Naive B cell (primary cell): ENCODE measurements at places on chromosomes 12 and 14.

GRCh38 chr12:34188974-34189373 lies 166.7 kb downstream of the ALG10 start:
- no peak for DNase-seq

- DNase-seq: no peak
These were observed 60.2 kb downstream of the GXYLT1 start for GRCh38 chr12:42084522-42084921.

DNA sequence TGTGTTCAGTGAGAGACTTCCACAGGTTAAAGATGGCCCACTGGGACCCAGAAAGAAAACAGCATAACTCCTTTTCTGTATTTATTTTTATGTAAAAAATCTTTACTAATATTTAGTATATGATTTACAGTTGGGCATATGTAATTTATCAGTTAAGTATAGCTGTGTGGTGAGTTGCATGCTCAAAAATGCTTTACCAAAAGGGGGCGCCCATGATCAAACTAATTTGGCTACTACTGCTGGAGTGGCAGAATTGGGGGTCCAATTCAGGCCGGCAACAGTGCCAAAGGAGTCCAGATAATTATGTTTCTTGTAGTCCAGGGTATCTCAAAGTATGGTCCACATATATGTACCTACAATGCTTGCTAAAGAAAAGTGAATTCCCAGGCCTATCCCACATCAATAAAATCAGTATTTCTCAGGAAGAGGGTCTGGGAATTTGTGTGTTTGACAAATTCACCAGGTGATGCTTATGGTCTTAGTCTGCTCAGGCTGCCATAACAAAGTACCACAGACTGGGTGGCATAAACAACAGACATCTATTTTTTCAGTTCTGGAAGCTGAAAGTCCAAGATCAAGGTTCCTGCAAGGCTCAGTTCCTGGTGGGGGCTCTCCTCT lies 152.0 kb downstream of the KTN1 start:
- peak; percentile 25 for DNase-seq

DNA sequence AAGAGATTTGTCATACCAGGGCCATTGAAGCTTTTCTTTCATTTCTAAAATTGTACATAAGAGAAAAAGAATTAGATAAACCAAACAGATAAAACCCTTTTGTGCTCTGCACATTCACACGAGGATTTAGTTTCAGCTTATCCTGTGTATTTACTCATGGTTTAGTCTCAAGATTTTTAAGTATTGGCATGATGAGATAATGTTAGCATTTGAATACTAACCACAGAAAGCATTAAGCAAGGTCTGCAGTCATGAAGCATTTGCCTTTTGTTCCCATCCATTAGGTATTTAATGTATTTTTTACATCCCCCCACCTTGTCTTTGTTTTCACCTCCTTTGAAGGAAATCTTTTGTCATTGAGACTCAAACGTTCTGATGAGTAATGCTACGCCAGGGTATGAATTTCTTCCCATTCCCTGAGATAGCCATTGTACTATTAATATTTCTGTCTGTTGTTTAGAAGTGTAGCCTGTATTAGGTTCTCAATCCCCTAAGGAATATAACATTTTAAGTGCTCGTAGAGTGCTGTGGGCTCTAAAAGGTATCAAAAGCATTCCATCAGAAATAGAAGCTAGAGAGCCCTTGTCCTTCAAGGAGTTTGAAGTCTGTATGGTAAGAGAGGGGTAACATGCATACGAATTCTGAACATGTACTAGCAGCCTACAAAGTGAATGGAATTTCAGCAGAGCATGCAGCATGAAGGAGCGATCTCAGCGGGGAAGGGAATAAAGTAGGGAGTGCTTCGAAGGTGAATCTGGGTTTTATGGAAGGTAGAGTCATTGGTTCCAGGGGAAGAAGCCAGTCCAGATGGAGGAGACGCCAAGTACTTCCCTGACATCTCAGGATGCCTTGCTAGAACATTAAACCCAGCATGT lies 22.3 kb downstream of the CRADD start:
- no peak for DNase-seq

DNA sequence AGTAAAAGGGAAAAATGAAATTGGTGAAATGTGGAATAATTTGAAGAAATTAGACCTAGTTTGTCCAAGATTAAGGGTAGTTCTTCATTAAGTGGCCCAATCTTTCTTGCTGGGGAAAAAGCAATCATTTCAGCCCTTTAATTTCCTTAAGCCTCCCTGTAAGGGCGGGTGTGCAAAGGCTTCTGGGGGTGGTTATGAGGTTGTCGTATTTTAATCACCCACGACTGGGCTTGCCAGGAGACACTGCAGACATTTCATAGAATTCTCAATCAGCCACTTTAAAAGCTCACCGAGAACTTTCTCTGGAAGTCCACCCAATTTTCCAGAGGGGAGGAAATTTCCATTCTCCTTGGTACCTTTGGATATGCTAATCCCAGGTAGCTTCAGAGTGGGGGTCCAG lies 43.4 kb downstream of the DLK1 start:
- DNase-seq: no peak

GRCh38 chr12:68510397-68510796 lies 100.3 kb upstream of the RAP1B start:
- DNase-seq: no peak

DNA sequence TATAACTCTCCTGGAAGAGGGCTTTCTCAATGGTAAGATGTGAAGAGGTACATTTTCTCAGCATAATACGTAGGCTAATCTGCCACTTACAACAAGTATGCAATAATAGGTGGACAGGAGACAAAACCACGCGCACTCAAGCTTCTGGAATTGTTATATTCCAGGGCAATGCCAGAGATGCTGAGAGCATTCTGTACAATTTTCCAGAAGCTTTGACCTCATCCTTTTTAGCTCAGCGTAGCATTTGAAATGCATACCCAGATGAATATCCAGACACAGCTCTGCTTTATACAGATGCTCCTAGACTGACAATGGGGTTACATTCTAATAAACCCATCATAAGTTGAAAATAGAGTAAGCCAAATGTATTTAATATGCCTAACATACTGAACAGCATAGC lies 1492.4 kb upstream of the FLRT2 start:
- DNase-seq: no peak

- no peak for DNase-seq
These were observed 134.4 kb upstream of the GRIP1 start for GRCh38 chr12:66813137-66813892.

- DNase-seq: no peak
These were observed 182.3 kb downstream of the FUT8 start for GRCh38 chr14:65594882-65595237.

DNA sequence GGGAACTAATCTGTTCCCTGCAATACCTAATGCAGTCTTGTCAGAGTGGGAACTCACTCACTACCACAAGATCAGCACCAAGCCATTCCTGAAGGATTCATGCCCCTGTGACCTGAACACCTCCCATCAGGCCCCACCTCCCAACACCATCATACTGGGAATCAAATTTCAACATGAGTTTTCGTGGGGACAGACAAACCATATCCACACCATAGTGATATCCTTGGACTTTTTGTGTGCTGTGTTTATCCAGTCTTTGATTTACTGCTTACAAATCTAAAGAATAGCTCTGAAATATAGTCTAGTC lies 243.5 kb downstream of the FBXL14 start:
- DNase-seq: no peak

- no peak for DNase-seq
These were observed 23.9 kb downstream of the GPR19 start for GRCh38 chr12:12671850-12672660.

GRCh38 chr14:73058922-73059673 lies 764 bp downstream of the RBM25 start:
- no peak for DNase-seq

DNA sequence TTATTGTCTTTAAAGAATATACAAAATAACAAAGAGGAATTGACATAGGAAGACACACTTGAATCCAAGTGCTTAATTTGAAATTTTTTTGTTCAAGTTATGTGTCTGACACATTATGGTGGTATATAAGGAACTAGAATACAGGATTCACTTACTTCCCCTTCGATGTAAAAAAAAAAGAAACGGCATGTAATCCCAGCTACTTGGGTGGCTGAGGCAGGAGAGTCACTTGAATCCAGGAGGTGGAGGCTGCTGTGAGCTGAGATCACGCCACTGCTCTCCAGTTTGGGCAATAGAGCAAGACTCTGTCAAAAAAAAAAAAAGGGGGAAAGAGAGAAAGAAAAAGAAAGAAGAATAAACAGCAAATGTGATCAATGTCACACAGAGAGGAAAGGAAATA lies 8.9 kb downstream of the CLEC12A start:
- no peak for DNase-seq

DNA sequence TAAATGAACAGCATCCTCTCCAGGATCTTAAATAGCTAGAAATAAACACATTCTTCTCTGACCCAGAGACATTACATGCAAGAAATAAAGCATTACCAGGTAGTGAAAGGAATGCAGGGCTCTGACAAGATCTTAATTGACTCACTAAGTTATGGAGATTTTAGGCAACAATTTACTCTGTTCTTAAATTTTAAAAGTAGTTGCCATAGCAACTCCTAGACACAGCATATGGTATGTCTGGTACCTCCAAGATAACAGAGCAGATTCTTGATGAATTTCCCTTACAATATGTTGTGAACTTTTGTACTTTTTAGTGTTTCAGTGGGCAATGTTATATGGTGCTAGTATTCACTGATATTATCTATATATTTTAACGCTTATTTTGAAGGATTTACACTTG lies 76.7 kb upstream of the G2E3 start:
- no peak for DNase-seq

- DNase-seq: no peak
These were observed 410.6 kb upstream of the SOX5 start for GRCh38 chr12:24360057-24360456.

DNA sequence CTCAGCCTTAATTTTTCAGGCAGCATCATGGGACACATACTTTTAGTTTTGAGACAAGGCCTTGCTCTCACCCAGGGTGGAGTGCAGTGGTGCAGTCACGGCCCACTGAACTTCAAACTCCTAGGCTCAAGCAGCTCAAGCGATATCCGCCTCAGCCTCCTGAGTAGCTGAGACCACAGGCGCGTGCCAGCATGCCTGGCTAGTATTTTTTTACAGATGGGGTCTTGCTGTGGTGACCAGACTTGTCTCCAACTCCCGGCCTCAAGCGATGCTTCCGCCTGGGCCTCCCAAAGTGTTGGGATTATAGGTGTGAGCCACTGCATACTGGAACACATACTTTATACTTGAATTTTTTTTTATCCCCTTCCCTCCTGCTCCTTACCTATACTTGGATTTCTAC lies 2.8 kb downstream of the RDH5 start:
- DNase-seq: no peak

GRCh38 chr12:58372298-58372697 lies 430.9 kb downstream of the ATP23 start:
- no peak for DNase-seq

DNA sequence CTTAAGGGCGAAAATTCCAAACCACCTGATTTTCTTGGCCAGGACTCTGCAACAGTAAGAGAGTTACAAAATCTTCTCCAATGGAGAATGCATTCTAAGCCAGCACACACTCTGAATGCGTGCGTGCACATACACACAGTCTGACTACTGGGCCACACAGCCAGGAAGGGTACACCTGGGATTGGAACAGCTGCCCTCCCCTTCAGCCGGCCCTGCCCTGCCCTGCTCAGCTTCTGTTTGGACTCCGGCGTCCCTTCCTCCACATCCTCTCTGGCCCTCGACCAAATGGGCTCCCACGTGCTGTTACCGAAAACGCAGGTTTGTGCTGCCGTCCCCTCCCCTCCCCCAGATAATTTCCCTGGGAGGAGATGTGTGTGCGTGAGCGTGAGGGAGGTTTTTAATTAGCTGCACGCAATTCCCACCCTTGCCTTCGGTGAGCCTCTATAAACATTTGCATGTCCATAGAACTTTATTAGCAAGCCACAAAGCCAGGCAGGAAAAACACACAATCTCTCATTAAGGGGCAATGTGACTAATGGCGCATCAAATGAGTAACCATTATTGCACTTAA lies 43.0 kb downstream of the CCNK start:
- no peak for DNase-seq

DNA sequence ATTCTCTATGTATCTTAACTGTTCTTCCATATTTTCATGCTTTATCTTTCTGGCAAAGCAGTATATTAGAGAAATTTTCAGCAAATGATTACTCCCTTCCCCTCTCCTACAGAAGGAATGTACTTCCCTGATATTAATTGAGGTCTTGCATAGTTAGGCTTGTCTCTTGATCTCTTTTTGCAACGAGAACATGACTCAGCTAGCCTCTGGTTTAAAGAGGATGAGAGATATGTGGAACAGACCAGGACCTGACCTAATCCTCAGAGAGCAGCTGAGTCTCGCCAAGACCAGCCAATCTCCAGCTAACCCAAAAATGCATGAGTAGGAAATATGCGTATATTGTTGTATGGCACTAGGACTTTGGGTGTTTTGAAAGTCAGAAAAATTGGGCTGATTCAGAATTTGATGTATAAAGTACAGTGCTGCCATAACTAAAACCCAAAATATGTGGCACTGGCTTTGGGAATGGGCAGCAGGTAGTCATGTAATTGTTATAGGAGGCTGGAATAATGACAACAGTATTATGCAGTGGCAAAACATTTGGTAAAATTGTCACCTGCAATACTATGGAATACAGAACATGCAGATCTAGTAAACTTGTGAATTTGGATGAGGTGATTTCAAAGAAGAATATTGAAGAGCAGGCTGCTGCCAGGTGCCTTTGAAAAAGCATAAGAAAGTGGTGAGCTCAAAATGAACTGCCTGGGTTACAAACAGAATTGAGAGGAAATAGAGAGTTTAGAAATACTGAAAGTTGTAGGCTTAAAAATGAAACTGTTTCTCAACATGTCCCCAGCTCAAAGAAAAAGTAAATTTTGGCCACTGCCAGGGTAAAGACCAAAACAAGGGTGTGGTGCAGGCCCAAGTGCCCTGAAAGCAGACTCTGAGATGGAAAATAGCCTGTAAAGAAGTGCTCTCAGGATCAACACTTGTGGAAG lies 9.3 kb upstream of the USP15 start:
- no peak for DNase-seq

GRCh38 chr12:32755654-32756475 lies at the start of gene YARS2:
Gene YARS2, minus strand, starts transcription at chr12:32755897. Its CDS starts 23 bp downstream, at chr12:32755874.
- DNase-seq: peak; percentile 70

GRCh38 chr14:100684154-100684553 lies 42.5 kb upstream of the DLK1 start:
- DNase-seq: no peak
